ENCODE measurements at places on chromosomes 3 and 15. TPM values are rescaled to one million over a fixed set of nuclear protein-coding genes. Genes with fewer than 3 reads are reported as not detected.

Gene STAB1
- 0.50 TPM for total RNA-seq

Gene FBXO45
- 11.3 TPM for total RNA-seq

Gene GPR87
- total RNA-seq, result 10.0 TPM

Gene PSTPIP1
- not detected for total RNA-seq

Gene SOX14
- total RNA-seq, result not detected

Gene THRB
- total RNA-seq, result 46.1 TPM

Gene CHRNB4
- total RNA-seq, result not detected

Gene PIK3R4
- total RNA-seq, result 20.5 TPM

Gene RTP3
- not detected for total RNA-seq

Gene STRIT1
- total RNA-seq, result not detected

Gene NAALADL2
- 6.0 TPM for total RNA-seq

Gene MKRN2
- total RNA-seq, result 37.7 TPM

Gene EPHA6
- not detected for total RNA-seq

Gene NR1D2
- total RNA-seq, result 22.5 TPM

Gene NOX5
- total RNA-seq, result not detected

Gene MOBP
- not detected for total RNA-seq

Gene NUP210
- total RNA-seq, result 3.6 TPM

Gene SCG3
- 0.05 TPM for total RNA-seq

Gene TFRC
- total RNA-seq, result 144 TPM

GRCh38 chr15:71434774-71435173 is 319.5 kb downstream of the THSD4 start:
- peak; percentile 29 for DNase-seq

- DNase-seq, result peak; percentile 18
Observed at GRCh38 chr3:41489231-41489630, 289.9 kb downstream of the CTNNB1 start.

DNA sequence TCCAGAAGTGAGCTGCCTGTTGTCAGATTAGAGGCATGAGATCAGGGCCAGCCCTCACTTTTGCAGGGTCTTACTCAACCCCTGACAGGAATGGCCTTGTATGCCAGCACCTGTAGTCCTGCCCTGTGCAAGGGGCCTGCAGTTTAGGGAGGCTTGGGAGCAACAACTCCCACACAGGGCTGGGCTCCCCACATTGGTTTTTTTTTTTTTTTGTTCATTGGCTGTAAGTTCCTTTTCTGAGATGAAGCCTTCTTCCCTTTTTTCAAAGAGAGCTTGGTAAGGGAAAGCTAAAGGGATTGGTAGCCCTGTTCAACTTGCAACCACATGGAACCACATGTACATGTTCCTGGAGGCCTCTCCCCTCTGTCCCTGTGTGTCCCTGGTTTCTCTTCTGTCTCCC is 46.4 kb downstream of the TNFAIP8L3 start:
- DNase-seq, result no peak

GRCh38 chr15:78065973-78066946 is 11.3 kb downstream of the TBC1D2B start:
- peak; percentile 70 for DNase-seq

DNA sequence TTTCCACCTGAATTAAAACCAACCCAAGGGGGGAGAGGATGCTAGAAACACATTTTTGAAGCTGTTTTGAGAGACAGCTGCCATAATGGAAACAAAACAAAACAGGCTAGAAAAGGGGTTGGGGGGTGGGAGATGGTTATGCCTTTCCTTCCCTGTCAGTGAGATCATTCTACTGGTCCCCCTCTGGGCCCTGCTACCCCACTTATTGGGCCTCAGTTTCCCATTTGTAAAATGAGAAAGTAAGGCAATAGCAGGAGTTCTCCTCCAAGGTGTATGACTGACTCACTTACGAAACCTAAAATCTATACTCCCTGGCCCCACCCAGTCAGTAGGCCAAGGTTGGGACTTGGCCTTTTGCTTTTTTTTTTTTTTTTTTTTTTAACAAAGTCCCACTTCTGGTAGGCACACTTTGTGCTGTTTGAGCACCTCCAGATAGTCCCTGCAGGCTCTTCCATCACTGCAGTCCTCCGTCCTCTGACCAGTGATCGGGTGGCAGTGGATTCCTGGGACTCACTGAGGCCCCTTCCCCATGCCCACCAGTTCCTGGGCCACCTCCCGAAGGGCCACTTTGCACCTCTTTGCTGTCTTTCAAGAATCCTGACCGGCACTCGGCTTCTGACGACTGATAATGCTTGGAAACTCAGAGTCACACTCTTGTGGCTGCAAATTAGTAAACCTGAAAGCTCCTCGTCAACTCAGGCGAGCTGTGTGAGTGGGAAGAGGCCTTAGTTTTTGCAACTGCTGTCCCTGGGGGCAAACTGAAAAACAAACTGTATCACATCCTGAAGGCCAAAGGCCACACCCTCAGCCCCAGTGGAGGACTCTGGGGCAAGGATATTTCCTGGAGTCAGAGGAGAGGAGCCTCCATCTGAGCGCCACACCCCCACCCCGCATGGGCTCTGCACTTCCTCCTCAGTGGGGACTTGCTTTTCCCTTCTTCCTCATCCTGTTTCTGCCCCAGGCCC is 6.7 kb upstream of the PSTPIP1 start:
- DNase-seq, result no peak

GRCh38 chr3:108004647-108005046 is 86.2 kb downstream of the CD47 start:
- DNase-seq, result no peak

GRCh38 chr15:97683831-97684230 is 276.7 kb upstream of the ARRDC4 start:
- DNase-seq, result no peak

GRCh38 chr15:44670087-44670950 is 6.9 kb upstream of the SPG11 start:
- no peak for DNase-seq

DNA sequence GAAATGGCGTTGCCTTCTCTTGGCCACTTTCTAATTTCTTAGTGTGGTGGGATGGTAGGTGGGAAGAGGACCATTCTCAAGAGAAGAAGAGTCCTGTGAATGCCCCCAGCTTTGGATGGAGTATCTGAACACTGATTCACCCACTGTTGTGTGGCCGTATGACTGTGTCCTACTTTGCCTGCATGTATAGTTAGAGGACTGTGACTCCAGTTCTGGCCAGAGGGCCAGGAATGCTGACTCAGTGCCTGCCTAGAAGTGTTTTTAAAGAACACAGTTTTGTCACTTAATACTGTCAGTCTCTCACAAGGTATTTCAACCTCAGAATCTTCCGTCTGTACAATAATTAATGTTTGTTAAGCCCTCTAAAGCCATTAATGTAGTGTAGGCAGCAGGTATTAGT is 2.1 kb downstream of the SEC61A1 start:
- DNase-seq, result peak; percentile 76

- no peak for DNase-seq
Observed at GRCh38 chr15:22973286-22973685, 6.9 kb downstream of the CYFIP1 start.

- no peak for DNase-seq
Observed at GRCh38 chr3:186221760-186222378, 113.0 kb upstream of the ETV5 start.

DNA sequence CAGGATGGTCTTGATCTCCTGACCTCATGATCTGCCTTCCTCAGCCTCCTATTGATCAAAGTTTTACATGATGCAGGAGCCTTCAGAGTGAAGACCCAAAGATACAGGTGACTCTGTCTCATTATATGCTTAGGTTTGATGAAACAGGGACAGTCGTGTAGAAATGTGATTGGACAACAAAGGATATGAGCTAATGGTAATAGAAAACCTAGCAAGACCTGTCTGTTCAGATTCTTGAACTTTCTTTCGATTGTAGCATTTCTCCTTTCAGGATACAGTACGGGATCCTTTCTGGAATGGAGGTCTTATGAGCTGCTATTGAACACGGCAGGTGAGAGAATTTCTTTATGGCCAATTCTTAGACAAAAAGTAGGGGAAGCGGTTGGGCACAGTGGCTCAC is at the start of gene ACKR2:
ACKR2 (plus strand) TSS at position 244 of the 400 bp plus-strand sequence. CDS start 55,058 bp downstream, outside the sequence.
- no peak for DNase-seq

- no peak for DNase-seq
Observed at GRCh38 chr15:39937696-39938095, 3.8 kb downstream of the EIF2AK4 start.

DNA sequence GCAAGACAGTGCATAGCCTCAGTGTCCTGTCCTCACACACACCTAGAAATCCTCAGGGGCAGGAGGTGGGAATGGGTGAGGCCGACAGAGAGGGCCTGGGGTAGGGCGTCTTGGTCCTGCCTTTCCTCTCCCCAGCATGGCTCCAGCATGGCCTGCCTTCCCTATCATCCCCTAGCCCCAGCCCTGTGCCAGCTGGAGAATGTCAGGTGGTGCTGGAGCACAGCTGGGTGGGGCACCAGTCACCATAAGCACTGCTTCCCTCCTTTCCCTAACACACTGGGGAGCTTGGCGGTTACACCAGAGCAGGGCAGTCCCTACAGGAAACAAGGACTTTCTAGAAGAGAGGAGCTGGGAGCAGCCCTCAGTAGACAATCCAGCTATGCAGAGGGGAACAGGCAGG is 236.8 kb downstream of the KLF13 start:
- no peak for DNase-seq

DNA sequence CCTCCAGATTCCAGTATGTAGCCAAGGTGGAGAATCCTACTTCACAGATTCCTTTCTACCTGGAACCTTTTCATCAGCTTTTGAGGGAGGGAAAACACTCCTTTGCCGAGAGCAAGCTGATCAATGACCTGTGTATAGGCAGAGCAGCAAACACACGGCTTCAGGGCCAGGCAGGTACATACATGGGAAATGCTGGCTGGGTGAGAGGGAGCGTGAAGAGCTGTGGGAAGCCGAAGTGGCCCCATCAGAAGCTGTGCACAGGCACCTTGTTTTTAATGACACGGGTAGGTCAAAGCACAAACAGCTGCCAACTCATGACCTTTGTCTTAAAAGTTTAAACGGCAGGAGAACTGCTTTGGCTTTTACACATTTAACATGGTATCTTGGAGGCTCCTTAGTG is 25.3 kb downstream of the STARD5 start:
- DNase-seq, result no peak

- peak; percentile 84 for DNase-seq
Observed at GRCh38 chr3:52827866-52828376, 2.6 kb downstream of the ITIH4 start.

GRCh38 chr3:44576613-44577012 is 8.2 kb upstream of the ZNF660 start:
- DNase-seq, result no peak

DNA sequence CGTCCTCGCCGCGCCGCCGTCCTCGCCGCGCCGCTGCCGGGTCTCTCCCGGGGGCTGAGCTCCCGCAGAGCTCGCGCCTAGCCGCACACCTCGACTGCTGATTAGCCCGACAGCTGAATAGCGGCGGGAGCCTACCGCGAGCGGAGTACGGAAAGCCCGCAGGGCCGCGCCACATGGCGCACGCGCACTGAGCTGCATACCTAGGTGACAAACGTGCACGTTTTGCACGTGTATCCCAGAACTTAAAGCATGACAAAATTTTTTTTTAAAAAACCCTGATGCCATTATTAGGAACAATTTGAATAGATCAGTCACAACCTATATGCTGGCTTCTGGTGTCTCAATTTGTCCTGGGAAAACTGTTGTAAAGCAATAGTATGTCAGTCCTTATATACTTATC is at the start of gene GOLGA8A:
GOLGA8A (minus strand) TSS at position 122 of the 400 bp plus-strand sequence. CDS start 48,117 bp downstream, outside the sequence.
- peak; percentile 29 for DNase-seq

- no peak for DNase-seq
Observed at GRCh38 chr15:38547255-38547997, 17.2 kb downstream of the RASGRP1 start.

GRCh38 chr15:90839187-90840071 is 29.0 kb upstream of the FURIN start:
- DNase-seq, result peak; percentile 63

DNA sequence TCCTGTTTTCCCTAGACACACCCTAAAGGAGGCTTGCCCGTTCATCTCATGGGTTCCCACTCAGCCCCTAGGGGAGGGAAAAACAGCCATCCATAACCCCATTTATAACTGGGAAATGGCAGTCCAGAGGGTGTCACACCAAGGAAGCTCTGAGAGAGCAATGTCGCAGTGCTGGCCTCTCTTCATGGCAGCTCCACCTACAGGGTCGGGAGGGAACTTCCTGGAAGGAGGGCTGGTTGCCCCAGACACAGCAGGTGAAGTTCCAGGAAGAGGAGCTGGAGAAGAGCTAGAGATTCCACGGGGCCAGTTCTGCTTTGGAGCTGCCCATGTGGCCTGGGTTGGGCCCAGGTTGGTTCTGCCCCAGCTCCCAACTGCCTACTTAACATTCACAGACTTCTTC is 22.3 kb upstream of the LINGO1 start:
- no peak for DNase-seq

DNA sequence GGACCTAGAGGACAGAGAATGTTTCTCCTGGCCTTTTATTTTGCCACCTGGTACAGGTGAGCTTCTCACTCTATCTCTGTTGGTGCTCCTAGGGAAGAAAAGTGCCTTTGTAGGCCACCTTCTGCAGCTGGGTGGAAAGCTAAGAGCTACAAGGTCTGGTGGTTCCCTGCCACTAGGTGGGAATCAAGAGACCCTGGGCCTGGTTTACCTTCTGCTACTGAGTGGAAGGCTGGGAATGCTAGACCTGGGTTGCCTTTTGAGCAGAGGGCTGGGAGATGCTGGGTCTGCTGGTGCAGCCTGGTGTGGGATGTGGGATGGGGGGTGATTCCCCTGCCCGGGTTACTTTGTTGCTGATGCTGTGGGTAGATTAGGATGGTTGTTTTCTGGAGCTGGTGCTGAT is 72.6 kb downstream of the EBLN2 start:
- no peak for DNase-seq

DNA sequence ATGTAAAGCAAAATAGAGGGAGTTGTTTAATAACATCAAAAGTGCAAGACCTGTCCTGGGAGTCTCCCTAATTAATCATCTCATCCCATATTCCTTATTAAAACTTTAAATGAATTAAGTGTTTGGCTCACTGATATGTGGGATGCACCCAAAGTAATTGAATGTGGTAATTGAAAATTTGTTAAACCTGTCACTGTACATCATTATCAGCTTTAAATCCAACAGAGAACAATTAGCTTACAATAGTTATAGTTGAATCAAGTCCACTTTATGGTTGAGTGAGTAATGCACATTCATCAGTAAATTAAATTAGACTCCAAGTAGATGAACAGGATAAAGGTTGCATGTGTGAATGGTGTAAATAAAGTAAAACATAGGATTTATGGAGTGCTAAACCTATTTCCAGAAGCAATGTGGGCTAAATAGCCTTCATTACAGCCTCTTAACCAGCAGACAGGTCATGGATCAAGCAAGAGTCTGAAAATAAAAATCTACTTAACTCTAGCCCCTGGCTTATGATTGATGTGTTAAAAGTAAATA is 608.2 kb upstream of the CCDC54 start:
- peak; percentile 19 for DNase-seq

DNA sequence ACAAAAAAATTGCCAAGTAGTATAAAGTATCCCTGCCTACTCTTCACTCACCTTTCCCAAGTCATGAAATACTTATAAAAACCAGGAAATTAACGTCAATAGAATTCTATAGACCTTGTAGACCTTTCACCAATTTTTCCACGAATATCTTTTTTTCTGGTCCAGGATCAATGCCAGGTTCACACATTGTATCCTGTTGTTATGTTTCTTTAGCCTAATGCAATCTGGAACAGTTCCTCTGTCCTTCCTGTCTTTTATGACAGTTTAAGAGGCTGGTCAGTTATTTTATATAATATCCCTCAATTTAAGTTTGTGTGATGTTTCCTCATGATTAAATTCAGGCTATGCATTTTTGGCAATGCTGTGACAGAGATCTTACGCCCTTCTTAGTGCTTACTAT is 63.2 kb upstream of the MAGI1 start:
- DNase-seq, result no peak

GRCh38 chr15:57301307-57301706 is 75.0 kb upstream of the CGNL1 start:
- no peak for DNase-seq

GRCh38 chr3:122505676-122506075 is 9.1 kb downstream of the KPNA1 start:
- DNase-seq, result no peak
